Astrocyte (in vitro differentiated cells and primary cell): ENCODE measurements at places on chromosomes 12 and 14.

- no peaks in the 10 kb centered on the region for H3K36me3 ChIP-seq
- H3K4me1 ChIP-seq, result no peaks in the 10 kb centered on the region
- H3K27me3 ChIP-seq, result no peaks in the 10 kb centered on the region
- no peak for DNase-seq
Observed at GRCh38 chr14:93880021-93880820, 46.9 kb upstream of the FAM181A start.

DNA sequence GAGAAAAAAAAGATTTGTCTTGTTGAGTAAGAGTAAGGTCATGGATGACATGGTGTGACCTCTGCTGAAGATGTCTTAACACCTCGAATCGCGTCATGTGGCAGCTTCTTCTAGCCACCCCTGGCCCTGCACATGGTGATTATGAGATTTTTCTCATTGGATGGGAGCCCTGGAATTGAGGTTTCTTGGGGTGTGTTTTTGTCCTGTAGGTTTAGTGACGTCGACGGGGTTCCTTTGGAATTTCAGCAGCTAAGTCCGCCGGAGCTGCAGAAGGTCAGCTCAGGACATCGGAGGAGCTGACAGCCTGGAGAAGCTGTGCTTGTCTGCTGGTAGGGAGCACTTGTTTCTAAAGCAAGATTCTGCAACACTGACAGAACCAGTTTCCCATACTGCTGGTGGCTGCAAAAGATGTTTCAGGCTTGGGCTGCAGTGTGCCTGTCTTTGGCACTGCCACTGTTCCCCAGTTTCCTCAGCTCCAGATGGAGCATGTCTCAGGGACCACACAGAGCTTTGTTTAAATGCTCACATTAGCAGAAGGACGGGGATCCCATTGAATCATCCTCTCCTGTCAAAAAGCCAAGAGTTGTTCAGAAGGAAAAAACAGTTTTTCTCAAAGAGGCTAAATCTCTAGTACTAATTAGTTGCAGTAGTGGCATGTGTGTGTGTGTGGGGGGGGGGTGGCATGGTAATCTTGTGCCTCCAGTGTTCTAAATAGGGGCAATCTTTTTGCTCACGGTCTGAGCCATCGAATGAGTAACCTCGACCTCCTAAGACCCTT, 5.2 kb upstream of the FOS start:
- no peak overlapping the region for H3K27ac ChIP-seq
- peak; percentile 80 for DNase-seq
- no peaks in the 10 kb centered on the region for H3K27me3 ChIP-seq

DNA sequence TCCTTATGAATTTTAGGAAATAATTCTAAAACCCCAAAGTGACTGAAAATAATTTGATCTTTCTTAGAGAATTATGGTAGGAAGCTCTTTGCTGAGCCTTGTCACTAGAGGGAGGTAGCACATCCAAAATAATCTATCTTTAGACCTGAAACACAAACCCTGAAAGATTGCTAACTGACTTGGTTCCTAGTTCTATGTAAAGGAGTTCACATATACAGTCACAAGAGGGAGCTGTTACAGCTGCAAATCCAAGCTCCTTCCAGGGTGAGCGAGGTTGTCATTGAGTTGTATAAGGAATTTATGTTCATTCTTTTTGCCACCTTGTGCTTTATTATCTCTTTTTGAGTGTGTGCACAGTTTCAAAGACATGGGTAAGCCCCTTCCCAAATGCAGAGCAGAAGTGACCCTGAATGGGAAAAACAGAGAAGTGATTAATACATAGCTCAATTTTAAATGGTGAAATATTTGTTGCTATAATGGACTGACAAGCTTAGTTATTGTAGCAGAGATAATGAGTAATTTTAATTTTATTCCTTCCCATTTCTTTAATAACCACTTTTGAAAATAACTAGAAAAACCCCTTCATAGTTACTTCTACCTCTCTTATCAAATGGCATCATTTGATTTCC, 387.9 kb downstream of the DAD1 start:
- H3K27ac ChIP-seq, result no peak overlapping the region
- H3K27me3 ChIP-seq, result no peaks in the 10 kb centered on the region
- no peaks in the 10 kb centered on the region for H3K4me1 ChIP-seq
- H3K4me3 ChIP-seq, result no peak overlapping the region

DNA sequence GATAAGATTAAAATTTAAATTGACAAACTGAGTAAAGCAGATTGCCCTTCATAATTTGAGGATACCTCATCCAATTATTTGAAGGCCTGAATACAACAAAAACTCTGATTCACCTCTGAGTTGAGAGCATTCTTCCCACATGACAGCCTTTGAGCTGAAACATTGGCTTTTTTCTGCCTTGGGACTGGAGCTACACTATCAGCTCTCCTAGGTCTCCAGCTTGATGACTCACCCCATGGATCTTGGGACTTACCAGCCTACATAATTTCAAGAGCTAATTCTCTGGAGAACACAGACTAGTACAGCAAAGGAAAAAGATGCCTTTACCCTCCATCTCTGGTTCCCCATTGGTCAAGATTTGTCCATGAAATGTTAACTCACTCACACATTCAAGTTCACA, 555.1 kb downstream of the FOXG1 start:
- H3K4me1 ChIP-seq, result peaks cover 5% of the 10 kb centered on the region
- no peaks in the 10 kb centered on the region for H3K27me3 ChIP-seq
- DNase-seq, result peak; percentile 87
- no peak overlapping the region for H3K27ac ChIP-seq
- H3K36me3 ChIP-seq, result no peaks in the 10 kb centered on the region
- H3K4me3 ChIP-seq, result no peak overlapping the region

DNA sequence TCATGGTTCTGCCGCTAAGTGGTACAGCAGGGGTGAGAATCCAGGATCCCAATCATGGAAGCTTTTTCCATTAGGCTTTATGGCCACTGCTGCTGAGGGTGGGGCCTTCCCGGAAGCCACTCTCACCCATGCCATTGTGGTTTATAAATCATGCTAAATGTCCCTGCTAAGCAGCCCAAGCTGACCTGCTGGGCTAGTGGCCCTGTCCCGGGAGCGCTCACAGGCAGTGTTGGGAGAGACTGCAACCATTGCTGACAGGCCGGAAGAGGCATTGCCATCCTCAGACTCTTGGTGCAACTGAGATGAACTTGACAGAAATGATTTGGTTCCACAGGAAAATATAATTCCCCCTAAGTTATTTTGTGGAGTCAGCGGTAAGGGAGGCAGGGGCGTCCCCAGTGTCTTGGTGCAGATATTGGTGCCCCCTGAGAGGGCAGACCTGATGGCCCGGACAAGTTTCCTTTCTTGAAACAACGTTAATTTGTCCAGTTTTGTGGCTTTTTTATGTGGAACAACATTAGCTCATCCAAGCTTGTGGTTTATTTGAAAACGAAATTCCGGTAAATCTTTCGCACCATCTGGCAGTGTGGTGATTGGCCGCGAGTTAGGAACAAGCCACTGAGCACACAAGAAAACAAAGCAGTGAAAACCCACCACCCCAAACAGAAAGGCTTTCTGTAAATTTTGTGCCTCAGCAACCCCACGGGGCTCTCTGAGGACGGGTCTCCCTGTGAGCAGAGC, 82.3 kb downstream of the SSPN start:
- DNase-seq, result peak; percentile 81
- H3K4me1 ChIP-seq, result peaks cover 27% of the 10 kb centered on the region
- H3K27ac ChIP-seq, result peak overlapping the region; percentile 43
- no peak overlapping the region for H3K4me3 ChIP-seq

DNA sequence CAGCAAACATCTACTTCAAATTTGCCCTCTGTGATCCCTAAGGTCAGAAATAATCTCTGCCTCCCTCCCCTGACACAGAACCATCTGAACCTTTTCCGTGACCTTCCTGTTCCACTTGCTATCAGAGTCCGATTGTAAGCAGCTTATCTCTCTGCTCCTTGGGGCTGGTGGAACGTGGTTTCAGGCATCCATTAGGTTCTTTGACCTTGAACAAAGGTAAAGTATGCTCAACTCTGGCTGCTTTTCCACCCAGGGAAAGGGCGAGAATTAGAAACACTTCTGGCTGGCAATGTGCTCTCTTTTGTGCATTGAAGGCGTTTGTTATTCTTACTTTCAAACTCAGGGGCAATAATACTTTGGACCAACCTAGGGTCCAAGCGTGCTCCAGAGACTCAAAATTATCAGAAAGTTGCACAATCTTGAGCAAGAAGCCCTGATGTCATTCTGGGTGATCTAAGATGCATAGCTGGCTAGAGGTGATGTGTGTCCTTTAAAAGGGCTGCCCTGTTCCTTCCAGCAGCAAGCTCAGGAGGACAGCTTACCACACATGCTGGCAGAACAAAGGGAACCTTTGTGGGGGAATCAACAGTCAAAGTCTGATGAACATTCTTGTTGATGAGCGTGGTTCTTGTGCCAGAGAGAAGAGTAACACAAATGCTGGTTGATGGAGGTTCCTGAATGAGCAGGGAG, 29.8 kb downstream of the ADGRD1 start:
- no peak for DNase-seq
- no peak overlapping the region for H3K27ac ChIP-seq
- H3K4me1 ChIP-seq, result no peaks in the 10 kb centered on the region
- H3K27me3 ChIP-seq, result no peaks in the 10 kb centered on the region
- H3K4me3 ChIP-seq, result no peak overlapping the region

DNA sequence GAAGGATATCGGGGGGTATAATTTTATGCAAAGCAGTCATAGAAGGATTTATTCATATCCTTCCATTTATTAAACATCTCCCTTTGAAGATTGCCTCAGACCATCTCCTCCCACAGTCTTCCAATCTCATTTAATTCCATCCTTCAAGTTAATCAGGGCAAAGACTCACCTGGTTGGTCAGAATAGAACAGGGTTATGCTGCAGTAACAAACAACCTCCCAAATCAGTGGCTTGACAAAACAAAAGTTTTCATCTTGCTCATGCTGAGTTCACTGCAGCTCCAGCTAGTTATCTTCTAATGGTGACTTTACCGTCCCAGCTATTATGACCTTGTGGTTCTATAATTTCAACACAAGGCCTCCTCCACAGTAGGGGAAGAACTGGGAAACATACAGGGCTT, 48.8 kb upstream of the MTERF2 start:
- no peak overlapping the region for H3K4me3 ChIP-seq
- H3K36me3 ChIP-seq, result no peaks in the 10 kb centered on the region
- no peak for DNase-seq
- no peaks in the 10 kb centered on the region for H3K27me3 ChIP-seq

DNA sequence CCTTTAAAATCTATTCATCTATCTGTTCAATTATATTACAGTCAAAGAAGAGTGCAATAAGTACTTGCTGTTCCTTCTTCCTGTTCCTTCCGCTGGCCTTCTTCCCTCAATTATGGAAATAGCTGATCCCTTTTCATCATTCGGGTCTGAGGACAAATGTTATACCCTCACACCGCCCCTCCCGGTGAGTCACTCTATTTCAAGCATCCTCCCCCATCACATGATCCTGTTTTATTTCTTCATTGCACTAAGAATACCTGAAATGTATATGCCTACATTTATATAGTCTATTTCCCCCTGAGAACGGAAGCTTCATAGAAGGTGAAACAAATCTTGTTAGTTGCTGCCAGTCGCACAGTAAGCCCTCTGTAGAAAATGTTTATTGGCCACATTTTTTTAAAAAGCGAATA, 2.5 kb downstream of the SLC38A1 start:
- peak overlapping the region; percentile 90 for H3K4me3 ChIP-seq
- peak; percentile 30 for DNase-seq
- H3K4me1 ChIP-seq, result peaks cover 23% of the 10 kb centered on the region

- H3K27me3 ChIP-seq, result no peaks in the 10 kb centered on the region
- no peak for DNase-seq
- H3K36me3 ChIP-seq, result no peaks in the 10 kb centered on the region
Observed at GRCh38 chr12:56781726-56782125, 18.6 kb downstream of the HSD17B6 start.

DNA sequence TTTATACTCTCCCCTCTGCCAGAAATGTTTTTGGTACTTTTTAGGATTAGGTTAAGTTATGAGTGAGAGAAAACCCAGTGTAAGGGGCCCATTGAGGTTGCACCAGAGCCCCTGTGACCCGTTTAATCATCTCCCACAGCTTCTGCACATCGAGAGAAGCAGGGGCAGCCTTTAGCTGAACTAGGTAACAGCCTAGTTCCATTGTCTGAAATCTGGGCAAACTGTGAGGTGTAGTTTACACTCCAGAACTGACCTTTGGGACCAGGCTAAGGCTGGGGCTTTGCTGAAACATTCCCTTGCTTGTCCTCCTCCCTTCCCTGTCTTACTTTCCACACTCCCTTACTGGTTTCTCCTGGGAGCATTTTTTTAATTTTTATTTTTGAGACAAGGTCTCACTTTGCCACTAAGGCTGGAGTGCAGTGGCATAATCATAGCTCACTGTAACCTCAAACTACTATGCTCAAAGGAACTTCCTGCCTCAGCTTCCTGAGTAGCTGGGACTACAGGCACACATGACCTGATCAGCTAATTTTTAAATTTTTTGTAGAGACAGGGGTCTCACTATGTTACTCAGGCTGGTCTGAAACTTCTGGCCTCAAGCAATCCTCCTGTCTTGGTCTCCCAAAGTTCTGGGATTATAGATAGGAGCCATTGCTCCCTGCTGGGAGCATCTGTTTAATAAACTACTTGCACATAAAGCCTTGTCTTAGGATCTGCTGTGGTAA, 25.9 kb upstream of the DHRS2 start:
- no peaks in the 10 kb centered on the region for H3K36me3 ChIP-seq
- no peak overlapping the region for H3K27ac ChIP-seq
- peaks cover 3% of the 10 kb centered on the region for H3K27me3 ChIP-seq
- DNase-seq, result no peak

DNA sequence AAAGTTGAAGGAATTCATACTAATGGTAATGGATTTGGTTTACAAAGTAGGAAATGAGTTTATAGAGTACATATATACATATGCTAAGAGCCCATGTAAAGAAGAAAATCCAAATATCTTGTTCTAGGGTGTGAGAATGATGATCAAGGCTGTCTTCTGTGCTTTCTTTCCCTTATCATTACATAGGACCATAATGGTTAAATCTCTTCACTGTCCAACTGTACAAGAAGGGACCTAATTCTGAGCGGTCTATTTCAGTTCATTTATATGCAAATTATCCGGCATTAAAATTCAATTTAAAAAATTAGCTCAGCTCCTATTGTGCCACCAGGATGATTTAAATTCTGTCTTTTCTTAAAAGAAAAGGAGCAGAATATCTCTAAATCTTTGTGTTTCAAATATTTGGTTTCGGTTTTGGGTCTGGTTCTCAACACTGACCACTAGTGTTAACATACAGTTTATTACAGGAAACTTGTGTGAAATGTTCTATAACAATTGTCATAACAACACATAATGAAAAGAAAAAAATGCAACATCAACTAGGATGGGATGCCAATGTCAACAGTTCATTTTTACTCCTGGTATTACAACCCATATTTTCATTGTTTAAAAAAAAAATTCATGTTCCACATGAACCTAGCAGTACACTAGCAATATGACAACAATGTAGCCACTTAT, 16.8 kb downstream of the OR4K1 start:
- DNase-seq, result no peak
- no peaks in the 10 kb centered on the region for H3K27me3 ChIP-seq
- no peak overlapping the region for H3K27ac ChIP-seq
- no peaks in the 10 kb centered on the region for H3K4me1 ChIP-seq

GRCh38 chr12:4356041-4356327, 23.5 kb downstream of the FGF23 start:
- H3K27ac ChIP-seq, result no peak overlapping the region
- H3K4me1 ChIP-seq, result no peaks in the 10 kb centered on the region
- no peak overlapping the region for H3K4me3 ChIP-seq
- peaks cover 17% of the 10 kb centered on the region for H3K36me3 ChIP-seq
- H3K27me3 ChIP-seq, result no peaks in the 10 kb centered on the region

- H3K36me3 ChIP-seq, result peaks cover 19% of the 10 kb centered on the region
- no peak overlapping the region for H3K4me3 ChIP-seq
- H3K27me3 ChIP-seq, result no peaks in the 10 kb centered on the region
- DNase-seq, result no peak
- no peak overlapping the region for H3K27ac ChIP-seq
Observed at GRCh38 chr14:92800012-92800411, 5.9 kb downstream of the GOLGA5 start.
